ENCODE measurements at places on chromosomes 4 and X.

DNA sequence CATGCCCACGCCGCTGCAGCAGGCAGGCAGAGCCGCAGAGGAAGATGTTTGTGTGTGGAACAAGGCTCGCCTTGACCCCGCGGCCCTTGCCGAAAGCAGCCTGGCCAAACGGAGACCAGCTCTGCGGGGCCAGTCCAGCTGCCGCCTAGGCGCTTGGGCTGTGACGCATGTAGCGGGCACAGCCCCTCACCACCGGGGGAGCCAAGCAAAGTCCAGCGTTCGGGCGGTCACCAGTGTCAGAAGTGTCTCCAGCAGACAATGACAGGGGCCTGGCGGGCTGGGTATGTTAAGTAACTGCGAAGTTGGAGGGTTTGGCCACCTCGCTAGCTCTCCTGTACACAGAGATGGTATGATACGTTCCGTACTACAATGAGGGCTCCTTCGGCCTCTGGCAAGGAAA lies 1.3 kb downstream of the AMER1 start:
- no peak for DNase-seq

- DNase-seq, result no peak
Measured at GRCh38 chr4:156442912-156443311, 489.2 kb upstream of the CTSO start.

DNA sequence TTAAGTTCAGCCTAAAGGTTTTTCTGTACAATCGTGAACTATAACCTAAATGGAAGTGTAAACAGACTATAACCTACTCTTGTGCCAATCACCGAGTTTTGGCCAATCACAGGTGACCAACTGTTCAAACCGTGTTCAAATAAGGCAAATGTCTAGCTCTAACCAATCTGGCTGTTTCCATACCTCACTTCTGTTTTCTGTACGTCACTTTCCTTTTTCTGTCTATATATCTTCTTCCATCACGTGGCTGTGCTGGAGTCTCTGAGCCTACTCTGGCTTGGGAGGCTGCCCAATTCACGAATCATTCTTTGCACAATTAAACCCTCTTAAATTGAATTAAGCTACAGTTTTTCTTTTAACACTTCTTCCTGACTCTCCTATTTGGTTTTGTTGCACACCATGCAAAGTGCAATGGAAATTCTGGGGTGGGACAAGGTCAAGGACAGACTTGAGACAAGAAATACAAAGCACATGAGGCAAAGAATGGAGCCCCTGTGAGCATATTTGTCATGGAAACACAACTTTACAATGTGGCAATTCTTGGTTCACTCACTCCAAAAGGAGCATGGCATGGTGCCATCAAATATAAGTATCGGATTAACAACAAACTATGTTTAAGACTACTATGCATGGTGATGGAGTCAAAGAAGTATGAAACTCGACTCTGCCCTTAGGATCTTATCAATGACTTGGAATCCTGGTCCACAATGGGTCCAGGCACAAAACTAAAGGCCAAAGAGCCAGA lies 115.7 kb upstream of the FAM9B start:
- no peak for DNase-seq

DNA sequence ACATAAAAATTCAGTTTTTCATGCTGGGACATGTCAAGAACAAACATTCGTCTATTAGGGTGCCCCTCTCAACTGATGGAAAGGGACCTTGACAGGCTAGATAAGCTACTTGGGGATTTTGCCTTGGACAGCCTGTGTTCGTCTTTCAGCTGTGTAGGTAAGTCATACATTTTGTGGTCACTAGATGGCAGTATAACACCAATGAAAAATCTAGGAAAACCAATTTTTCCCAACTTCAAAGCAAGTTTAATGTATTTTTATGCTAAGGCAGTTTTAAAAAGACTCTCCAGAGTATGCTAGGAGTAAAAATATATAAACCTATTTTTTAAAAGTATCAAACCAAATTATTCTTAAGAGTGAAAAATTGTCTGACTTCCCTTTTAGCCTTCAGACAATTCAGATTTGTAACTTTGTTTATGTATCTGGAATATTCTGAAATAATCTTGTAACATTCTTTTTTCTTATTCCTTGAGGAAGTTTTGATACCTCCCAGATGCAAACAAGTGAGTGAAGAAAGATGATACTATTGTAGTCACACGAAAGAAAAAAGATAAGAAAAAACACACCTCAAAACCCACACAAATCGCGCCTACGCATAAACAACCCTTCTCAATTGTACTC lies 158.3 kb downstream of the CPE start:
- peak; percentile 5 for DNase-seq

DNA sequence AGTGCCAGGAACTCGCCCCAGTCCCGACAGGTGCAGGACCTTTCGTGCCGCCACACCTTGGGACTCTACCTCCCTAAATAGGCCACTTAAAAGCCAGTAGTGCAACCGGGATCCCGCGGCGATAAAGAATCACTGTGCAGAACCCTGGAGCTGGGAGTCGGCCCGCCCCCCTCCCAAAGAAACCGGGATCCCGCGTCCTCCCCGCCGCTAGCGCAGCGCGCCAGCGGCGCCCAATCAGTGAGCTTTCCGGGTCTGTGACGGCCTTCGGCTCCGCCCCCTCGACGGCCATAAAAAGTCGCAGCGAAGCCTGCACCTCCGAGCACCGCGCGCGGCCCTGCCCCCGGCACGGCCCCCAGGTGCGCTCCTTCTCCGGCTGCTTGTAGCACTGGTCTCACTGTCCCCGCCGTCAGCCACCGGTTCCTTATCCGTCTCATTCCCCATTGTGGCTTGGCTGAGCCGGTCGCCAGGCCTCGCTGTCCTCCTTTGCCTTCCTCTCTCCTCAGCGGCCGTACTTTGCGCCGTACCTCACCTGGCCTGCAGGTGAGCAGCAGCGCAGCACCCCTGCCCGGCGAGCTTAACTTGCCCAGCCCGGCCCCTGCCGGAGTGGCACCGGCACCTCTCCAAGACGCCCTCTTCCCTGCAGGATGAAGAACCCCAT lies at the start of gene LRAT:
Gene LRAT, plus strand, starts transcription at position 318 of the 658 bp plus-strand sequence. Its CDS starts 327 bp downstream, at position 645.
- DNase-seq, result peak; percentile 23

- no peak for DNase-seq
Measured at GRCh38 chr4:181647396-181648147, 595.6 kb upstream of the TENM3 start.

GRCh38 chr4:81040012-81040659 lies 9.6 kb downstream of the BMP3 start:
- no peak for DNase-seq

- no peak for DNase-seq
Measured at GRCh38 chrX:2664502-2664901, 26.6 kb upstream of the CD99 start.

DNA sequence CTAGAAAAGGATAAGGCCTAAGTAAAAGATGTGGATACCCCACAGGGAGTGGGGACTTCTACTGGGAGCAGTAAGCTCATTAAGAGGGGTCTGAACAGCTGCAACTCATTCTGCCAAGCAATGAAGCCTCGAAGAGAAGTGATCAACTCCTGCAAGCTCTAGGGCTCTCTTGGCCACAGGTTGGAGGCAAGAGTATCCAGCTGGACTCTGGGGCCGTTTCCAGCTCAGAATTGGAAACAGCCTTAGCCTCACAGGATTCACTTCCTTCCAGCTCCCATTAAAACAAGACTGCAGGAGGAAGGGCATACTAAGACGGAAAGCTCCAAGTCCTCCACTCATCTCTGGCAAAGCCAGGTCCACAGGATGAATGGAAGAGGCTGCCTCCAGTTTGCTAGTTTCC lies 126.3 kb downstream of the ATG4A start:
- DNase-seq, result no peak

GRCh38 chr4:185201977-185202962 lies 1.5 kb downstream of the CFAP97 start:
- DNase-seq, result no peak

- no peak for DNase-seq
Measured at GRCh38 chr4:36290641-36291040, 9.2 kb downstream of the DTHD1 start.

DNA sequence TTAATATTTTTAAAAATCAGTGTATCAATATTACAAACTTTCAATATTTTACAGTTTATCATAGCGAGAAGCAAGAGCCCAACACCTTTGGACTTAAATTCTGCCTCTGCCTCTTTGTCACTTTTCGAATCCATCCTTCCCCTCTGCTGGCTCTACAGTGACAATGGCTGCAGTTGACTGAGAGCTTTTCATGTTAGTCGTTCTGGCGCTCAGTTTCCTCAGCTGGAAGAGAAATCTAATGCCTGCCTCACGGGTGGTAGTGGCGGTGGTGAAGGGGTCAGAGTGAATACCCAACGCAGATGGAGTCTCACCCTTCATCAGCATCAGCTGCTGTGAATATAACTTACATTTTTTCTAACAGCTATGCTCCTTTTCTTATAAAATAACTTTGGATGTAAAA lies 144.8 kb downstream of the NWD2 start:
- no peak for DNase-seq

- no peak for DNase-seq
Measured at GRCh38 chr4:158259955-158260575, 49.8 kb downstream of the TMEM144 start.

GRCh38 chrX:141164406-141164805 lies 12.5 kb downstream of the LDOC1 start:
- DNase-seq, result no peak

GRCh38 chrX:101550751-101551379 lies 518 bp downstream of the ARMCX1 start:
- no peak for DNase-seq

GRCh38 chr4:20592663-20593062 lies 107.6 kb upstream of the PACRGL start:
- DNase-seq, result no peak

GRCh38 chrX:74338852-74339251 lies 34.9 kb downstream of the ZCCHC13 start:
- no peak for DNase-seq

- DNase-seq, result no peak
Measured at GRCh38 chrX:24920769-24921168, 95.0 kb downstream of the ARX start.

GRCh38 chr4:15779306-15779705 lies 1.2 kb downstream of the CD38 start:
- DNase-seq, result no peak

DNA sequence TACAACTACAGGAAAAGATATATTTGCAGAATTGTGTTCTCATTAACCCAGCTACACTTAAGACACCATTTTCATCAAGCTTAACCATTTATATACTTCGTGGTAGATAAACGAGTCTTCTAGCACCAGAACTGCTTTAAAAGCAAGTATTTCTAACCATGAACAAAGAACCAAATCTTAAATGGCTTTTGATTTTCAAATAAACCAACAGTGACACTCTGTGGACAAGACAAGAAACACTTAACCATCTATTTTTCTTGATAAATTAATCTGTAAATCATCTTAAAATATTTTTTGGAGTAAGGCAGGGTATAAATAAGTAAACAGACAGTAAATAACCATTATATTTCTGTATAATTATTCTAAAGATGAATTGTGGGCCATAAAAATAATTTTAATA lies 10.2 kb downstream of the BEND2 start:
- DNase-seq, result no peak

DNA sequence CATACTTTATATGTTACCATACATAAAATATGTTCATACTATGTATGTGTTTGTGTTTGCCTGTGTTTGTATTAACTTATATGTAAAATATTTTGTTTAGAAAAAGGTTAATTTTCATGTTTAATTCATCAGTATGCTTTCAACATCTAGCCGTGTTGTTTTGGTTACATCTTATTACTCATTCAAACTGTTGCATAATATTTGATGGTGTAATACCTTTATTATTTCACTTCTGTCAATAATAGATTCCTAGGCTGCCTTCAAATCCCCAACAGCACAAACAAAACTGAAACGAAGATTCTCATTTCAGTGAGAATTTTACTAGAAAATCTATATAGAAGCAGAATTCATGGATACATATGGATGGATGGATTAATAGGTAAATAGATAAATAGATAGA lies 462.3 kb upstream of the ADGRL3 start:
- no peak for DNase-seq

- no peak for DNase-seq
Measured at GRCh38 chr4:46886711-46887110, 22.3 kb downstream of the COX7B2 start.

DNA sequence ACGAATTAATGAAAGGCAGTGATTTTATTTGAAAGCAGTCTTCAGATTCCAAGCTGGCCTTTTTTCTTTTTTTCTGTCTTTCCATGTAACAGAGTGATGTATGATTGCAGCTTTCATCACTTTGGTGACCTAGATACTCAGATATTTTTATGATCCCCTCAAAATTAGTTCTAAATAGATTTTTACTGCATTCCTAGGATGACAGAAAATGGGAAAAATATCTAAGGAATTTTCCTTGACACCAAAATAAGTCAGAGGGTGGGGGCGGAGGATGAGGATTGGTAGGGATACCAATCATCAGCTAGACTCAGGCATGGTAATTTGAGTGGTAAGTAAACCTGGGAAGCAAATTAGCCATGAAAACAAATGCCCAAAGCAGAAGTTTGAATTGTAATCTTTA lies 11.9 kb upstream of the HMGB2 start:
- no peak for DNase-seq

GRCh38 chr4:150181536-150181935 lies 103.3 kb downstream of the DCLK2 start:
- no peak for DNase-seq

- DNase-seq, result no peak
Measured at GRCh38 chr4:185771711-185772390, 40.1 kb downstream of the SORBS2 start.

DNA sequence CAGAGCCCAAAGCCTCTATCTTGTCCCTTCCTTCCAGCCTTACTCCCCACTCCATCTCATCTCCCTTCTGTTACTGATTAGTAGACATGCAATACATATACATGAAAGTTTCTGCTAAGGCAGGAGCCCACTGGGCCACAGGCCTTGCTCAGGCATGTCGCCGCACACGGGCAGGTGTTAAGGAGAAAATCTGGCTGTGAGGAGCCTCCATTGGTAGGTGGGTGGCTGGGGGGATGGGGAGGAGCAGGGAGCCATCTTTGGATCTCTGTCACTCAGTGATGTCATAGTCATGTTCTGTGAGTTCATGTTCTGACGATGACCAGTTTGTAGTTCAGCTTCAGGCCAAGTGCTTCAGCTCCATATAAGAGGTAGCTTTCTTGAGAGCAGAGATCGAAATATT lies 2.9 kb upstream of the HMGB3 start:
- DNase-seq, result no peak

GRCh38 chr4:1030559-1030958 lies 19.1 kb downstream of the FGFRL1 start:
- no peak for DNase-seq

GRCh38 chrX:118652717-118653116 lies 74.7 kb upstream of the IL13RA1 start:
- DNase-seq, result no peak

DNA sequence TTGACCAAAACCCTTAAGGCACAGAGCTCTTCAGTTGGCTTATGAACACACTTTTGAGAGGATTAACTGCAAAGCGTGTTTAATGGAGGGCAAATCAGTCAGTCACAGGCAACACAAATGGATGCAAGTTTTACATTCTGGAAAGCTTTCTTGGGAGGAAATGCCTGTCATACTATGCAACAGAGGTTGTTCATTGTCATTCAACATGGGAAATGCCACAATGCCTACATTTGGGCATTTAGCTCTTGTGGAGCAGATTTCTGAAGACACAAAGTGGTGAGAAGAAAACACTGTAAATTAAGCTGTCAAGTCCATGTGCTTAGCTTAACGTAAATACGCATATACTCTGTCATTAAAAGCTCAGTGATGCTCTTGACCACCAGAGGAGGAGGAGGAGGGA lies 41.1 kb downstream of the CBLL2 start:
- DNase-seq, result no peak

All from GM12891 (cell line).